ENCODE measurements at places on chromosomes 3 and 15.

GRCh38 chr3:66404197-66404596 is 96.6 kb downstream of the LRIG1 start:
- DNase-seq, result no peak

- DNase-seq, result no peak
Measured at GRCh38 chr3:83074485-83074884, 1313.0 kb upstream of the GBE1 start.

GRCh38 chr3:188158731-188159310 is 4.9 kb downstream of the LPP start:
- DNase-seq, result no peak

GRCh38 chr3:166388321-166388720 is 551.1 kb upstream of the BCHE start:
- DNase-seq, result no peak

DNA sequence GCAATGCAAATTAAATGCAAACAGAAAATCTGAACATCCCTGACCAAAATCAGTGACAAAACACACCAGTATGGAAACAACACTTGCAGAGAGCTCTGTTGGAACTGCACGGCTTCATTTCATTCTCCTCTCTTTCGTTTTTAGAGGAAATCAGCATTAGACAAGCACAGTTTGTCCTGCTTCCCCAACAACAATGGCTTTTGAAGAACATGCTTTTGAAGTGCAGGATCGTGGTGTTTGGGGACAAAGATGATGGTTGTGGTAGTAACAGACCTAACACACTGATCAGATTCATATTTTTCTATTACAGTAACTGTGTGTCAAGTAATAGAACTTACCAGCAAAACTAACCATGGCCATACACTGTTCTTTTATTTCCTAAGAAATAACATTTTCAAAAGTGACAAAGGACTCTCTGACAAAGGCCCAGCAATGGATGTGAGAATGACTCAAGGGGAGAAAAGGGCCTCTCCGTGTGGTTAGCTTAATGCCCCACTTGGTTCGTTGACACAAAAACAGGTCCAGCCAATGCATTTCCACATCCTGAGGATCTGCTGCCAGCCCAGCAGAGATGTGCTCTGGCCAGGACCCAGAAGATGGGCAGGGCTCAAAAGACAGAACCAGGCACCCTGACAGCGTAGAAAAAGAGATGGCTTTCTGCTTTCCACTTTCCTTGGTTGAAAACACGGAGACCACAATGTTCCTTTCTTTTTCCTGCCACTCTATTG is 84.1 kb downstream of the CCNL1 start:
- DNase-seq, result no peak

DNA sequence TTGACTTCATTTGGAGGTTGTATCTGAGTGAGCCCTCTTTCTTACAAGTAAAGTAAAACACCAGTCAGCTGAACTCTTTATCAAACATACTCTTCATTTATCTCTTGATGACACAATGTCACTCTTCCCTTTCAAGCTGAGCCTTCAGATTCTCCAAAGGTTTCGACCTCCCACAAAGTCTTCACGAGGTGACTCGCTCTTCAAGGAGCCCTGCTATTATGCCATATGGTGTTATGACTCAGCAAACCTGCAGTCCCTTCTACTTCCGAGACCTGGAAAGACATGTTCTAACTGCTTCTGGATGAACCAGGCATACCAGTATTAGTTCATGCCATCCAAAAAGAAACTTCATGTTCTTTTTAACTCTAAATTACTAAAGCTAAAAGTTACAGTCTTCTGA is 23.1 kb downstream of the AADAC start:
- no peak for DNase-seq

GRCh38 chr3:132984181-132984580 is 54.0 kb upstream of the TMEM108 start:
- DNase-seq, result no peak

- no peak for DNase-seq
Measured at GRCh38 chr3:183370391-183370790, 58.0 kb downstream of the MCF2L2 start.

- DNase-seq, result no peak
Measured at GRCh38 chr15:66680502-66680901, 21.5 kb upstream of the SMAD6 start.

DNA sequence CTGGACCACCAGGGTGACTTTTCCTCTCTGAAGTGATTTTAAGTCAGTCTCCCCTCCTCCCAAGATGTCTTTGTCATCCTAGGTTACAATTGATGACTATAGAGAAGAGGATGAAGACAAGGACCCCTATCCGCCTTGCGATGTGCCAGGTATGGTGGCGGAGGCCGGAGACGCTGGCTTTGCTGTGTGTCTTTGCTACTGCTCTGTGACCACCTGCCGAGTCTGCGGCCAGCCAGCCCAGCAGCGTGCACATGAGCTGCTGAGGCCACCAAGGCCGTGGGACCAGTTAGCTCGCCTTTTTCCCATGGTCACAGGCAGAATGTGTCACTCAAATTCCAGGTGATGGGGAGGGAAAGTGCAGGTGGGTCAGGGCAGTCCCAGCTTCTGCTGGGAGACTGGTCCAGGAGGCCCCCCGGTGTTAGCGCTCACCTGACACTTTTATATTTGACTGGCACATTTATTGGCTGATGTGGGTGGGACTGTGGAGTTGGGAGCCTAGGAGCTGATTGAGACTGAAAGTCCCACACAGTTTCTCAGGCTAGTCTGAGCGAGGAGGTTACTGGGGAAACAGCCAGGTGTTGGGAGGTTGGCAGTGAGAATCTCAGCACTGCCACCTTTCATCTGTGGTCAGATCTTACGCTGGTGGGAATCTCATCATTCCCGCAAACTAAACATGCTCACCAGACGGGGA is 114.1 kb downstream of the CHDH start:
- no peak for DNase-seq

DNA sequence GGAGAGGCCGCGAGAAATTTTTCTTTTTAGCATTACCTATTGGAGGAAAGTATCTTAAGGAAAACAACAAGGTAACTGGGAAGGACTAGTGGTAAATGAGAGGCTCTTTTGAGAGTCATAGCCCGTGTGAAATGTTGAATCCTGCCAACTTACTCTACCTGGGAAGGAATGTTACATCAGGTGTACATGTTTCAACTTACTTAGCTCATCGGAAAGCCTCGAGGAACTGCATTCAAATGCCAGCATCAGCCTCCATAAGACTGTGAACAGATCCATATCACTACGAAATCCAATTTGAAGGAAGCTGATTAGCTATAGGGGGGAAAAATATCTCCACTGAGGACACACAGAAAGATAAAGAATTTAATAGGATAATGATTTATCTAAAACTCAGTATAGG is 72.3 kb upstream of the PDZRN3 start:
- no peak for DNase-seq

GRCh38 chr3:114115143-114115542 is 58.6 kb downstream of the QTRT2 start:
- DNase-seq, result no peak

- peak; percentile 44 for DNase-seq
Measured at GRCh38 chr3:48222616-48223513, at the start of gene CAMP. Gene CAMP (plus strand): TSS chr3:48223495. CDS start chr3:48223512, 17 bp downstream.

GRCh38 chr3:41690766-41691563 is 270.9 kb downstream of the ULK4 start:
- DNase-seq, result no peak

- DNase-seq, result no peak
Measured at GRCh38 chr3:193439423-193439822, 60.9 kb upstream of the ATP13A5 start.

- DNase-seq, result no peak
Measured at GRCh38 chr15:40990789-40991188, 37.5 kb downstream of the CHAC1 start.

DNA sequence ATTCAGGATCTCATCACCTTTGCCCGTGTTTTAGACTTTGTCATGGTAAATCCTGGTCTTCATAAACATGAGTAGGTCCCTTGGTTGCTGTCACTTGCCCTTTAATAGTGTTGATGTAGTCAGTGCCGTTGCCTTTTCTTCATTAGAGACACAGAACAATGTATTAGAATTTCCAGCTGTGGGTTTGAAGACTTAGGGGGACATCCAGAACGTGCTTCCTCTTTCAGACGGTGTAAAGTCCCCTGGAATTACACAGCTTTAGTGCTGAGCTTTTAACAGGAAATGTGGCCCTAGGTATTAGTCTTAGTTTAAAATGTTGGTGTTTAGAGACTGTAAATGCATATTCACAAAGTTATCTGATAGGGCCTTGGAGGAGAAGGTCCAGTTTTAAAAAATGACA is 8.8 kb upstream of the LRCH3 start:
- DNase-seq, result no peak

DNA sequence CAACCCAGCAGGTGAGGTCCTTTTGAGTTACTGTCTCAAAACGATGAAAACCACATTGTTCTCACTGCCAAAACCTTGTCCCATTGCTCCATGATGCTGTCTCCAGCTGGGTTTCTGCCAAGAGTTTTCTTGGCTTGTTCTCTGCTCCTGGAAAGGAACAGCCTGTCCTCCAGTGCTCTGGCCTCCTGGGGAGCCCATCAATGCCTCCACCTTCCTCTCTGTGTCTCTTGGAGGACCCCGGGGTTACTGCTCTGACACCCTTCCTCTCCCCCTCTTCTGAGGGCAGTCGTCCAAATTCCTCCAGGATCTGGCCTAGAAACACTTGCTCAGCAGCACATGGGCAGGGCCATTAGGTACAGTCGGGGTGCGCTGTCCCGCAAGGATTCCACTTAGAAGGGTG is 63.9 kb upstream of the RGMA start:
- no peak for DNase-seq

DNA sequence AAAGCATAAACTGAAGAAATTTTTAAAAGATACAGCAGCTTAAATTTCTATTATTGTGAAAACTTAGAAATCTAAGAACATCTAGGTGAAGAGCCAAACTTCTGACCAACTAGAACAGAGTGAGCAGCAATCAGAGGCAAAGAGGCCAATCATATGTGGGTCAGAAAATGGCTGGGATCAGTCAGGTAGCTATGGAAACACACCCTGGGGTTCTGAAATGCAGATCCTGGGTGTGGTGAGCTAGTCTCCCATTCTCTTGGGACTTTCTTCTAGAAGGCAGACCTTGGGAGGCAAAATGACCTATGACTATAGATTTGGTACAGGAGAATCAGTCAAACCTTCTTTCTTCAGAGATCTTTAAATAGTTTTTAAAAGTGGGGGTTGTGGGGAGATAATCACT is 385.8 kb downstream of the TBC1D5 start:
- no peak for DNase-seq

DNA sequence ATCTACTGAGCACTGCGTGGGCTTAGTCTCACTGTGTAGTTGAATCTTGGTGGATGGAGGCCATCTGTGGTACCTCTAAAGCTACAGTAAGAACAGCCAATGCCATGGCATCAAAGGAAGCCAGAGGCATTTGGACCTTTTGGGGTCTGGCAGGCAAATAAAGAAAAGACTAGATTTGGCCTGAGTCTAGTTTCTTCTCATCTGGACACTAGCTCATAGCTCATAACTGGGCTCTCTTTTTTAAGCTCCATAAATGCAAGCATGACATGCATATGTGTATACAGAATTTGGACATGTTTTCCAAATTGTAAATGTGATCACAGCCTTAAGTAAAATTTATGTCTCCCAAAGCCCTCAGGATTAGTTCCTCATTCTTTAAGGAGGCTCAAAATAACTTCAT is 107.5 kb downstream of the CNTN6 start:
- DNase-seq, result no peak

DNA sequence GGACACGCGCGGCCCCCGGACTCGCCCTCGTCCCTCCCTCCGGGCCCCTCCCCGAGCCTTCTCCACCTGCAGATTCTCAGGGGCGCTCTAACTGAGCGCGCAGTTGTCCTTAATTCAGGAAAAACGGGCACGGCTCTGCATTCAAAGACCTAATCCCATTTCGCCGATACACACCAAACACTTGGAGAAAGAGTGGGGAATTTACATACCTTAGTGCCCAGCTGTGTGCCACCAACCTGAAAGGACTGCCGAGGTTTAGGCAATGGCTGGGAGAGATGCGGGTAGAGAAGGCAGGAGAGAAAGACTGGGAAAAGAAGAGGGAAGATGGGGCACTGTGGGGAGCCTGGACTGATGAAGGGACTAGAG is 21.8 kb downstream of the IGDCC3 start:
- DNase-seq, result no peak

DNA sequence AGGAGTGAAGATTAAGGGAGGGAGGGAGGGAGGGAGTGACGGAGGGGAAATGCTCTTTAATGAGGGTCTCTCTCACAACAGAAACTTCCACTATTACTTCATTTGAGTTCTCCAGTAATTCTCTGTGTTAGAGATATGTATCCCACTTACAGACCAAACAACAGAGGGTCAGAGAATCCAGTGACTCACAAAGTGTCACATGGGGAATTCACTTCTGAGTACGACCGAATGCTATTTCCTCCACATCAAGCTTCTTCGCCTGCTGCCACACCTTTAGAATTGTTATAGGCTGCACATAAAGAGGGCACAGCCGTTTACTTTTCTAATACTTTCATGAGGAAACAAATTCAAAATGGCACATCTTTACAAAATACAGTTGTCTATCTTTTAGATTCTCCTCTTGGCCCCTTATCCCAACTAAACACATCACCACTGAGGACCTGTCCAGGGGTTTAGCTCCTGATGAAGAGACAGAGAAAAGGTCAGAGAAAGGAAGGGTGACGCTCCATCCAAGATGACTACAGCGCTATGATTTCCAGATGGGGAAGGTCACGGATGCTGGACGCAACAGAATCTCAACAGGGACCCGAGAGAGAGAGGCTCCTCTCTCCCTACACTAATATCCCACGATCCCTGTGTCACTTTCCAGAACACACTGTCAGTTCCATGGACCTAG is 119.0 kb downstream of the XXYLT1 start:
- DNase-seq, result no peak

DNA sequence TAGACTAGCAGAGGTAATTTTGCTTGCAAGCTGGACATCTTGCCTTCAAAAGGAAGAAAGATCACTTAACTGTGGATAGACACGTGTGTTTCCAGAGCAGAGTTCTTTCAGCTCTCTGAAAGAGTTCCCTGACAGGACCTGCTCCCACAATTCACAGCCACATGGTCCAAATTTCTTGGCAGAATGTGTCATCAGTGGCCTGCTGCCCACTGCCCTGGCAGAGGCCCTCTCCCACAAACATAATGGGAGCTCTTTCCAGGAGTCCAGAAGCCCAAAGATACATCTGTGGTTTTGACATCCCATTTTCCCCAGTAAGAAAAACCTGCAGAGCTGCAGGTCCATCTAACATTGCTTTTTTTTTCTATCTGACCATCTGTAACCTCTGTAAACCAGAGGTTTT is 48.3 kb downstream of the SERPINI1 start:
- no peak for DNase-seq

- no peak for DNase-seq
Measured at GRCh38 chr3:130517602-130518001, 625 bp downstream of the COL6A6 start.

GRCh38 chr15:98671060-98672008 is 23.0 kb downstream of the IGF1R start:
- DNase-seq, result no peak

GRCh38 chr3:22691407-22691806 is 511.7 kb upstream of the UBE2E2 start:
- DNase-seq, result no peak
